ENCODE measurements at places on chromosomes 2 and 18.
A peak's percentile ranks its signal among the peaks of the same experiment; 100 is the strongest.

GRCh38 chr18:56358608-56359280 is 279.6 kb downstream of the TXNL1 start:
- DNase-seq = no peak

- DNase-seq = peak; percentile 47
These were observed 1.8 kb upstream of the TBR1 start for GRCh38 chr2:161414042-161415033.

GRCh38 chr2:9770308-9771100 is 72.8 kb upstream of the TAF1B start:
- peak; percentile 73 for DNase-seq

- DNase-seq = peak; percentile 36
These were observed 245.1 kb downstream of the NEDD4L start for GRCh38 chr18:58288921-58289797.

DNA sequence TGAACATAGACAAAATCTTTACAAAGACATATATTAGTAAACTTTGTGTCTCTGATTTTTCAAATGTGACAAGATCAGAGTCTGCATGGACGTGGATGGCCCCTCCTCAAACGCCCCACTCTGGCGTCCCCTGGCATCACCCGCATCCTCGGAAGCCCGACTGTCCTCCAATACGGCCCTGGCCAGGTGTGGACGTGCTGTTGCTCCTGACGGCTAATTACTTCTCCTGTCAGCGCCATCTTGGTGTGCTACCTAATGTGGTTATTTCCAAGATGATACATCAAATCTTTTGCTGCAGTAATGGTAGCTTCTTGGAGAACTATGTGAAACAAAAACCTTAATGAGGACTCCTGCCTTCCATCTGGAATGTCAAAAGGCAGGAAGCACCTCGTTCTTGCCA is 747.4 kb upstream of the SALL3 start:
- DNase-seq = no peak

GRCh38 chr2:7570247-7570646 is 653.0 kb downstream of the RNF144A start:
- no peak for DNase-seq
